HT1080 (cell line): ENCODE measurements at places on chromosomes 2 and 18. TPM values are rescaled to one million over a fixed set of nuclear protein-coding genes. Genes with fewer than 3 reads are reported as not detected.

GRCh38 chr2:106160786-106161261 is 33.3 kb downstream of the UXS1 start:
- no peak for DNase-seq

- DNase-seq = no peak
Measured at GRCh38 chr2:150129921-150130575, 357.4 kb downstream of the RND3 start.

- no peak for DNase-seq
Measured at GRCh38 chr18:29892960-29893558, 1149.5 kb downstream of the DSC3 start.

DNA sequence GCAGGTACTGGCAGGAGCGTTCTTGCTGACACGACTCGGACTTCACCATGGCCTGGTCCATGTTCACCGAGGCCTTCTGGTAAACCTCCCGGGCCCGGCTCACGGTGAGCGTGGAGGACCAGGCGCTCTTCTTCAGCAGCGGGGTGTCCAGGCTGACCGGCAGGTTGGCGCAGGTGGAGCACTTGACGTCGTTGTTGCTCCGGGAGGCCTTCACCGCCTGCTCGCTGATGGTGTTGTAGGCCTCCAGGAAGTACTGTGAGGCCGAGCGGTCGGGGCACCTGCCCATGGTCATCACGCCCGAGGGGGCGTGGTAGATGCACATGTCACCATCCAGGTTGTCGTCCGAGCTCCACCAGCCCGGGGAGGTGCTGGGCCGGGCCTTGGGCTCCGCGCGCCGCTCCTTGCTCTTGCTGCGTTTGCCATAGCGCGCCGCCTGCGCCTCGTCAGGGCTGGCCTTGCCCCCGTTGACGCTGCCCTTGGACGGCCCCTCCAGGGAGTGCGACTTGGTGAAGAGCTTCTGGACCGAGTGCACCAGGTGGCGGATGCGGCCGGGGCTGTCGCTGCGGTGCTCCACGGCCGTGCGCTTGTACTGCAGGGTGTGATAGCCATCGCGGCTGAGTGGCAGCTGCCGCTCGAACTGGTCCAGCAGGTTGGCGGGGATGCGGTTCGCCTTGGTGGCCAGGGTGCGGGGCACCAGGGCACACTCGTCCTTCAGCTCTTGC is 429.3 kb downstream of the TGIF1 start:
- no peak for DNase-seq

AFF3 gene
- total RNA-seq = 6.8 and 9.3 TPM in 2 replicates

SRD5A2 gene
- total RNA-seq = not detected in 2 replicates
